ENCODE measurements at places on chromosomes 7 and 10.

DNA sequence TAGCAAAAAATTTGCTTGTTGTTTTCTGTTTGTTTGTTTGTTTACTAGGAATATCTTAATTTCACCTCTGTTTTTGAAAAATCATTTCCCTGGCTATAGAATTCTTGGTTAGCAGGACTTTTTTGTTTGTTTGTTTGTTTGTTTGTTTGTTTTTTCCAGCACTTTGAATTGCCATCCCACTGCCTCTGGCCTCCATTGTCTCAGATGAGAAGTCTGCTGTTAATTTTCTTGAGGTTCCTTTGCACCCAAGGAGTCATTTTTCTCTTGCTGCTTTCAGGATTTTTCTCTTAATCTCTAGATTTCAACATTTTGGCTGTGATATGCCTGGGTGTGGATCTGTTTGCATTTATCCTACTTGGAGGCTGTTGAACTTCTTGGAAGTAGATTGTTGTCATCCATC, 105.7 kb downstream of the FOXL3 start:
- DNase-seq = no peak

DNA sequence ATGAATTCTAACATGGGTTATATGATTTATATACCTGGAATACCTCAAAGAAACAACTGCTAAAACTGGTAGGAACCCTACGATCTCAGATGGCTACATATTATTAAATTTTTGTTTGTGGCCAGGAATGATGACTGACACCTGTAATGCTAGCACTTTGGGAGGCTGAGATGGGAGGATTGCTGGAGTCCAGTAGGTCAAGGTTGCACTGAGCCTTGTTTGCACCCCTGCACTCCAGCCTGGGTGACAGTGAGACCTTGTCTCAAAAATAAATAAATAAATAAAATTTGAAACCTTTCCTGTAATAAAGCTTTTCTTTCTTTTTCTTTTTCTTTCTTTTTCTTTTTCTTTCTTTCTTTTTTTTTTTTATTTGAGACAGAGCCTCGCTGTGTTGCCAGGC, 61.2 kb downstream of the MPLKIP start:
- no peak for DNase-seq

GRCh38 chr10:110109511-110109910, 97.9 kb upstream of the MXI1 start:
- DNase-seq = no peak

DNA sequence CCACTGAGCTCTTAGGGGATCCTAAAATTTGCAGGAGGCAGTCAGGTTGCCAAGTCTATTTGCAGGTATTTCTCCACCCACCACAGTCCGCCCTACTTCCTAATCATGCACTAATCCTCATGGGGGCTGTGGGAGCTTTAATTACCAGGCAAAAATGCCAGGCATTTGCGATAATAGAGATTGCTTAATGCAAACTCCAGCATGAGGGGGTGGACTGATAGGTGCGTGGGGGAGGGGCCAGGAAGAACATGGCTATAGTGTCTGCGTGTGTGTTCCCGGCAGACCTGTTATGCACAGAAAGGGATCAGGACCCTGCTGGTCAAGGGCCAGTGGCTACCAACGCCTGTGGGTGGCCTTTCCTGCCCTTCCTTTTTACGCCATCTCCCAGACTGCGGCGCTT, 15.6 kb upstream of the AQP1 start:
- no peak for DNase-seq

GRCh38 chr10:30186371-30186875, 127.0 kb upstream of the JCAD start:
- DNase-seq = no peak

DNA sequence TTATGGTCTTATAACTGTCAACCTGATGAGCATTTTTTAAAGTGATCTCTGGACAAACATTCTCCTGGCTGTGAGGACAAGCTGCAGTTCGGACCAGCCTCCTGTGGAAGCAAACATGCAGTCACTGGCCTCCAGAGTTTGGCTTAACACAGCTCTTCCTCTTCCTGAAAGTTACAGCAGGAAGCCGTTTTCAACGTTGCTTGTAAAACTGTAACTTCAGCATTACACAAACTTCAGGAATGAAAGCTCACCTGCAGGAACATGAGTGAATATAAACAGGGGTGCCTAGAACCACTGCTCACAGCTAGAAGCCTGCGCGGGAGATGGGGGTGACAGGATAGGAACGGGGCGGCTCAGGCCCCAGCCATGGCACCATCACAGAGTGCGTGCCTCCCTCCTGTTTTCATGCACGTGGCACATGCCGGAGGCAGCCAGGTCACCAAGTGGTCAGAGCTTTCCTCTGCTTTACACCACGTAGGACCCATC, 292.9 kb upstream of the PITRM1 start:
- DNase-seq = no peak

GRCh38 chr7:158371856-158372255, 215.8 kb downstream of the PTPRN2 start:
- no peak for DNase-seq

DNA sequence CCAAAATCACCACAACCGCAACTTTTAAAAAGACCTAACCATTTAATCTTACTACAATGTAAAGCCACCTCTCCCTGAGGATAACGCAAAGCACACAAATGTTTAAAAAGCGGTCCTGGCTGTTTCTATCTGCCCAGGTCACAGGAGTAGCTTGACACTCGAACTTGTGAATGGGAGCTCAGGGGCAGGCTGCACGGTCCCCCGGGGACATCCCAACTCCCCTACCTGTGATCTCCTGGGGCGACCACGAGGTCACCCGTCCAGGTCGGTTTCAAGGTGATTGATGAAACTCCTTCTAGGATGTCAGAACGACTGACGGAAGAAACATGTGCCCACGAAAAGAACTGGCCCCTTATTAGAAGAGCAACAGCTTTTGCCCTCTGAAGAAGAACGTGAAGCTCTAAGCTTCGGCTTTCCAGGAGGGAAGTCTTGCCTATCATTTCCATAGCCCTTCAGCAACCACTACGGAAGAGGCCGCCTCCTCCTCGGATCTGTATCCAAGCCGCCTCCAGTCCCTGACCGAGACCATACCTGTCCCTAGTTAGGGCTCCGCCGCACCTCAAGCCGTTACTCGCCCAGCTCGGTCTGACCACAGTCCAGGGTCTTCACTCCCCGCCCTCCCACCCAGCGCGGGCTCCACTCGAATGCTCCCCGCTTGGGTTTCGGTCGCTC, 459 bp downstream of the CYCS start:
- peak; percentile 18 for DNase-seq

GRCh38 chr7:158543840-158544239, 43.8 kb downstream of the PTPRN2 start:
- DNase-seq = no peak

GRCh38 chr10:35613597-35614226, 8.6 kb downstream of the GJD4 start:
- DNase-seq = no peak

DNA sequence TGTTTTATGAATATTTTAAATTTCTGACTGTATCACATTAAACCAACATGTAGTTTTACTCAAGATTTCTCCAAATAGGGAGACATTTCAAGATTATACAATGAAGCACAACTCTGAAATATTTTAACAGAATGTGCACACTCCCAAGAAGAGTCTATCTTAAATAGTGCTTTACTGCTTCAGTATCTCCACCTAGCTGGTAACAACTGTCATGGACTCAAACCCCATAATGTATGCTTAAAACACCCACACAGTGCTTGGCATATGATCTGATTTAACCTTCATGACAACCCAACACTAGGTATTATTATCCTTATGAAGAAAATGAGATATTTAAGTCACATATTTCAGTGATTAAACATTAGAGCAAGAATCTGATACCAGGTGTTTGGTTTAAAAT, 45.9 kb downstream of the ASZ1 start:
- DNase-seq = peak; percentile 6

DNA sequence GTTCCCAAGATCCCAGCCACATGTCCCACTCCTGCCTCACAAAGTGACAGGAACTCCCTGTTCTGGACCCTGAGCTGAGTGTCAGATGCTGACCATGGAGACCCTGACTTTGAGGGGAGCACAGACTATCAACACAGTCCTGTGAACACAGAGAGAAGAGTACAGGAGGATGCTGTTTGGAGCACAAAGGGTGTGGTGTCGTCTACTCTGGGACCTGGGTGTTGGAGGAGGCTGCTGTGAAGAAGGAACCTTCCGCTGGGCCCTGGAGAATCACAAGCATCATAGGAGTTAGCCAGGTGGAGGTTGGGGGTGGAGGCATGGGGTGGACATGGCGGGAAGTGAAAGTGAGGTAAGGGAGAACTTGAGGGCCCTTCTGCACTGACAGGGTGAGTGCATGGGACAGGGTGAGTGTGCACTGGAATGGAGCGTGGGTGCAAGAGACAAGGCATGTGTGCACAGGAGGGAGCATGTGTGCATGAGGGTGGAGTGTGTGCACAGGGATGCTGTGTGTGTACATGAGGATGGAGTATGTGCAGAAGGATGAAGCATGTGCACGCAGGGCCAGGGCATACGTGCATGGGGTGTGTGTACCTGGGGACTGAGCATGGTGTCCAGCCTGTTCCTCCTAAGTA, 70.7 kb upstream of the ANTXRL start:
- no peak for DNase-seq

GRCh38 chr7:117165656-117166055, 157.2 kb downstream of the WNT2 start:
- DNase-seq = no peak

- no peak for DNase-seq
Measured at GRCh38 chr10:110612629-110613028, 31.5 kb upstream of the RBM20 start.

- DNase-seq = no peak
Measured at GRCh38 chr10:49300140-49300974, 1.4 kb downstream of the C10orf71 start.

GRCh38 chr10:101053516-101053915, 8.3 kb upstream of the KAZALD1 start:
- no peak for DNase-seq

Measured in T-helper 2 cell (primary cell).